Suppressor macrophage (primary cell): ENCODE measurements at places on chromosomes 2 and 18.
A peak's percentile ranks its signal among the peaks of the same experiment; 100 is the strongest.

DNA sequence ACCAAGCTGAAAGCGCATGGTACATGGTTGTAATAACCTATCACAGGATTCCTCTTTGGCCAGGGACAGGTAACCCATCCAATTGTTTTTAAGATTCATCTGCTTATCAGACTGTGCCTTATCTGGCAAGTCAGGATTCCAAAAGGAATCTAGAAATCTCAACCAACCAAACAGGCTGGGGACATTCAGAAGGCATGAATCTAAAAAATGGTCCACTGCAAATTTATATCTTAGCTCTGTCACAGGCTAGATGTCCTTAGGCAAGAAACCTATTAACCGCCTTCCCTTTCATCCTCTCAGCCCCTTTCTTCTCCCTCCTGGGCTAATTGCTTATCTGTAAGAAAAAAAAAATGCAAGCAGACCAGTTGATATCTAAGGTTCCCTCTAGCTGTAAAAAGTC lies 4.3 kb downstream of the LRP2 start:
- no peak for DNase-seq

DNA sequence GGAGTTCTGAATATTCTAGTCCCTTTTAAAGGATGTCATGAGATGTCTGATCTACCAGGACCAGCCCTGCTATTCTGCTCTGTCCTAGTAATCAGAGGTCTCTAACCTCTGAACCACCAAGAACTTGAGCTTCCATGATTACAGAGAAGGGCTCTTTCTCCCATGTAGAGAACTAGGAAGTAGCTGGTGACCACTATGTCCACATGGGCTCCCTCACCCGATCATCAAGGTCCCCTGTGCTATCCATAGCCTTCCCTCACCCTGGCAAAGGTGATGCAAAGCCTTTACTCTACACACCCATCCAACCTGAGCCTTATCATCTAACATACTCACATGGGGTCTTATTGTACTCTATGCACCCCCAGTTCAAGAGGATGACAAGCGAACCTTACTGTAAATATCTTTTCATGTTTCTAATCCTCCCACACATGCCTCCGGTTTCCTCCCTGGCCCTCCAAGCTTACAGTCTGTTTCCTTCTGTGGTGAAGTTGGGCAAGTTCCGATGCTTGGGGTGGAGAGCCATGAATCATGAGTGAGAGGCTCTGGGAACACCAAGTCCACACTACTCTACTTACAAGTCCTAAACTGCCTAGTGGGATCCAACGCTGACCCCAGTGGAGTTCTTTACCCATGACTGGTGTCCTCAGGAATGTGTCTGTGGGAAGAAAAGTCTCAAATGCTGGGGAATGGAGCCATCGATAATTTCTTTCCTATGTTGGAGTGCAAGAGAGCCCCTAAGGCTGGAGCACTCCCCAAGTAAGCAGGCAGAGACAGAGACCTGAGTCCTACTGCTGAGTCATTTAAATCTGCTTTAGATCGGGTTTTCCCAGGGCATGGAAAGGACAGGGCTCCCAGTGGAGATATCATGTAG lies 73.3 kb upstream of the KLF7 start:
- DNase-seq, result peak; percentile 94

GRCh38 chr2:71453404-71454220 lies at the start of gene DYSF:
Gene DYSF (plus strand): TSS chr2:71453561.
- peak; percentile 71 for DNase-seq

DNA sequence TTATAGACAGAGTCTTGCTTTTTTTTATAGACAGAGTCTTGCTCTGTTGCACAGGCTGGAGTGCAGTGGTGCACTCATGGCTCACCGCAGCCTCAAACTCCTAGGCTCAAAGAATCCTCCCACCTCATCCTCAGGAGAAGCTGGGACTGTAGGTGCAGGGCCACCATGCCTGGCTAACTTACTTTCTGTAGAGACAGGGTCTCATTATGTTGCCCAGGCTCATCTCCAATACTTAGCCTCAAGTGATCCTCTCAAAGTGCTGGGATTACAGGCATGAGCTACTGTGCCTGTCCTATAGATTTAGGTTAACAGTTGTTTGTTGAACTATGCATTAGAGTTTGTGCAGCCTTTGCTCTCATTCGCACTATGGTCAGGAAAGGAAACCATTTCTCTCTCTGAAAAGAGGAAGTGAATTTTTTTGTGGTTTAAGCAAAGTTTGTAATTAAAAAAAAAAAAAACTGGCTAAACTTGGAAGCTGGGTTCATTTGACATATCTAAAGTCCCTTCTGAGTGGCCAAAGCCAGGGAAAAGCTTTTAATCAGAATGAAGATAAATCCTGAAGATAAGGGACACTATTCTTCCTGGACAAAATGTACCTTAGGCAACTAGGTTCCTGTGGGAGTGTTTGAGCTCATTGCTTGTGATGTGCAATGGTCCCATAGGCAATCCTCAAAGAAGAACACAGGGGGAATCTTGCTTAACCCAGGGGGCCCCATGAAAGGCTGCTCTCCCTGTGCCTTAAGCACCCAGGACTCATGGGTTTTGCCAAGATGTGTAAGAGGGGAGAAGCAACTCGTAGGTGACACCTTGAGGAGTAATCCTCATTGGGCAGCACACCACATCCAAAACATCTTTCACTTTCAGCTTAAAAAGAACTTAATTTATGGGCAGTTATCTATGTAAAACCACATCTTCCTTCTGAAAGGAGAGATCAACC lies 201.7 kb downstream of the MREG start:
- peak; percentile 46 for DNase-seq

DNA sequence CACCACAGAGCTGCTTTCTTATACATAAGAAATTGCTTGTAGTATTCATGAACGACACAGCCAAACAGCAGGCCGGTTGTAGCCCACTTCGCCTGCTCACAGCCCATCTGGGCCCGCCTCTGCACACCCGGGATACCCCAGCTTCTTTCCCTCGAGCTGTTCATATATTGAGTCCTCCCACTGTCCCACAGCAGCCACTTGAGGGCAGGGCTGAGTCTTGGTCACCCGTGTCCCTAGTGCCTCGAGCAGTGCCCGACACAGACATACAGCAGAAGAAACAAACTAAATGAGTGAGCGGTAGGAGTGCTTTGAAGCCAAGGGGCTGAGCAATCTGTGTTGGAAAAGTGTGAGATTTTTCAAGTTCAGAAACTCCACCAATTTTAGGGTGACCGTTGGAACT lies 251.4 kb downstream of the KLHL29 start:
- peak; percentile 14 for DNase-seq

GRCh38 chr2:165876269-165876668 lies 77.3 kb downstream of the TTC21B start:
- no peak for DNase-seq

DNA sequence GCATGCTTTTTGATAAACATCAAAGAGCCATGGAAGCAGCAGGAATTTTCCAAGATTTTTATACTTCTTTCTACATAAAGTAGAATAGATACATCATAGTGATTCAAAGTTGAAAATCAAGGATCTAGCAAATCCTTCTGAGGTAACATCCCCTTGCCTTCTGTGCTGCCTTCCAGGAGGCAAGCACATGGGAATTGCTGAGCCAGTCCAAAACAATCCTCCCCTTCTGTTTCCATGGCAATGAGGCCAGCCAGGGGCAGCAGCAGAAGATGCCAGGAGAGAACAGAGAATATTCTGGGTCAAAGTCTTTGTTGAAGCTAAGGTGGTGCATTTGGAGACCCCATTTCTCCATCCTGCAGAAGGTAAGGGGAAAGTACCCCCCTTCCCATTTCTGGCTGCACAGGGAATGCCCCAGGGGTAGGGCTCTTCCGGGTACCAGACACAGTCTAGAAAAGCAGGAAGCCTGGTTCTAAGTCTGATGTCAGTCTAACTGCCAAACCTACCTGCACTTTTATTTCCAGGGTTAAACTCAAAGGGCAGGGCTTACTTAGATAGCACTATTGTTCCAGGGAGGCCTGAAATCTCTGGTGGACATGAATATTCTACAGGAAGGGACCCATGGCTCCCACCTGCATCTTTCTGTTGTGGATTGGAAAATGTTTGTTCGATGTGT lies 22.1 kb downstream of the CENPA start:
- no peak for DNase-seq

DNA sequence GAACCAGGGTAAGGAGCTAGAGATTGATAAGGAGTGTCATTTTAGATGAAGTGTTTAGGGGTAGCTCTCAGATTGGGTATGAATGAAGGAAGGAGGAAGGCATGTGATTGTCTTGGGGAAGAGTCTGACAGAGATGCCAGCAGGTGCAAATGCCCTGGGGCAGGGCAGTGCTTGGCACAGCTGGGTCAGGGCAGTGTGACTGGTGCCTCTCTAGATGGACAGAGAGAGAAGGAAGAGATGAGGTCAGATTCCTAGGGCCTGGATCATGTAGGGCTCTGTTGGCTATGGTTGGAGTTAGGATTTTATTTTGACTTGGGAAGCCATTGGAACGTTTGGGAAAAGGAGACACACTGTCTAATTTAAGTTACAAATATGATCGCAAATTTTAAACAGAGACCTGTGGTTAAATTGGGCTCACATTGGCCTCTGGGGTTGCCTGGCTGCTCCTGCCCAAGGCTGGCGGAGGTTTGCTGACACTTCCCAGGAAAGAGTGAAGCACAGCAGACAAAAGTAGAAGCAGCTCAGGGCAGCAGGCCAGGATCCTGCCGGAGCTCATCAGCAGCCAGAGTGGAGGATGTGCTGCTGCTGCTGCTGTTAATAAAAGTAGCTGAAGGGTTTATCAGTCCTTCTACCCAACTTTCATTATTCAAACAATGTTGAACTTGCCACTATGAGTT lies 32.7 kb upstream of the FHL2 start:
- DNase-seq, result no peak

DNA sequence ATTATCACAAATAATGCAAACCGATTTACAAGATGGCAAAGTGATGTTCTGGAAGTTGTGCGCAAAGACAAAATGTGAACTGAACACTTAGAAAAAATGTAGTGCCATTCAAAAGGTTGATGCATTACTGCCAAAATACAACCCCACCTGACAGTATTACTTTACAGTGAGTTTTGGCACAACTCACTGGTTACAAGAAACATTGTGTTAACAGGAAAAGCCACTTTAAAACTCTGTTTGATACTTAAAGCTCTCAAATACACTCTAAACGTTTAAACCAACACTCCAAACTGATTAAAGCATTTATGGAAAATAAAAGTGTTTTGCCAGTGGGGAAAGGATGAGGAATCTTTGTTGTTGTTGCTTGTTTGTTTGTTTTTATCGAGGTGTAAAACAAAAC lies 173.4 kb upstream of the SATB2 start:
- no peak for DNase-seq

DNA sequence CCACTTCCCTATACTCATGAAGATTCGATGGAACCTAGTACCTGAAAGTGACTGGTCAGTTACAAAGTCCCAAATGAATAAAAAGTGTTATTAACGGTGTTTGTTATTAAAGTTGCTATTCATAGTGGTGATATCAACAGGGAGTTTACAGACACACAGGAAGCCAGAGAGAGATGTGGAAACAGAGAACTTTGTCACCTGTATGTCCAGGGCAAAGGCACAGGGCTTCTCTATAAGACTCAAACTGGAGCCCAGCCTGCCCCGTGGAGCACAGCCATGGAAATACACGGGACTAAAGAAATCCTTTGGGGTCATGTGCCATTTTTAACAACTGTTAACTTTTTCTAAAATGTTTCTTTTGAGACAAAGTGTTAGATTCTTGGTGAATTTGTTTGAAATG lies 68.5 kb downstream of the KLF7 start:
- DNase-seq, result no peak

GRCh38 chr2:98893911-98894321 lies 42.1 kb downstream of the CRACDL start:
- DNase-seq, result peak; percentile 38

DNA sequence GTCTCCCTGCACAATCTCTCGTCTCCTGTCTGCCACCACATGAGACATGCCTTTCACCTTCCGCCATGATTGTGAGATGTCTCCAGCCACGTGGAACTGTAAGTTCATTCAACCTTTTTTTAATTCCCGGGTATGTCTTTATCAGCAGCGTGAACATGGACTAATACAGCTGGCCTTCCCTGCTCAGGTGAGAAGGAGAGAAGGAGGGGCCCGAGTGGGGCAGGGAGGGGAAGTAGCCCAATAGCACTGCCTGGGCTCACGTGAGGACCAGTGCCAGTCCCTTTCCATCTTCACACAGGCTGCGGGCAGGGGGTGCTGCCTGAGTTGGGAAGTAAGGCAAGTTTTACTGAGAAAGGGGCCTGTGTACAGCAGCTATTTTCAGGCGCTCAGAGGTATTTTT lies 70.7 kb downstream of the CYB5A start:
- no peak for DNase-seq
